ENCODE measurements at places on chromosomes 16 and 17. TPM values are rescaled to one million over a fixed set of nuclear protein-coding genes. Genes with fewer than 3 reads are reported as not detected.

Gene HOXB3
- 17.0 TPM for total RNA-seq

- DNase-seq, result no peak
- no peak overlapping the region for H3K27ac ChIP-seq
- no peaks in the 10 kb centered on the region for H3K4me1 ChIP-seq
- H3K4me3 ChIP-seq, result no peak overlapping the region
Measured at GRCh38 chr17:5715478-5715877, 131.2 kb upstream of the NLRP1 start.

DNA sequence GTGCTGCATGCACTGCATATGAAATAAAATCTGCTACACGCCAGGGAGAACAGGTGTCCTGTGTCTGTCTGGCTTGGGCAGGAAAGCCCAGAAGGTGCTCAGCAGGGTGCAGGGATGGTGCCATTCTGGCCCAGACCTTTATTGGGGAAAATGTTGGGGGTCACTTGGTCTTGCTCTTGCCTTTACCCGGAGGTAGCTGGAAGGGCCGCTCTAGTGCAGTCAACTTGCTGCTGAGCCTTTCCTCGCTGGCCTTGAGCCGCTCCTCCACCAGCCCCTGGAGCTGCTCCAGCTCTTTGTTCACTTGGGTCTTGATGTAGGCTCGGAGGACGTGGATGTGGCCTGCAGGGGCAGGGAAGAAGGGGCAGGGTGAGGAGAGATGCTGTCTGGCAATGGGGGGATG lies 4.5 kb downstream of the CFAP119 start:
- DNase-seq, result no peak
- H3K36me3 ChIP-seq, result peaks cover 26% of the 10 kb centered on the region
- H3K4me1 ChIP-seq, result peaks cover 18% of the 10 kb centered on the region

DNA sequence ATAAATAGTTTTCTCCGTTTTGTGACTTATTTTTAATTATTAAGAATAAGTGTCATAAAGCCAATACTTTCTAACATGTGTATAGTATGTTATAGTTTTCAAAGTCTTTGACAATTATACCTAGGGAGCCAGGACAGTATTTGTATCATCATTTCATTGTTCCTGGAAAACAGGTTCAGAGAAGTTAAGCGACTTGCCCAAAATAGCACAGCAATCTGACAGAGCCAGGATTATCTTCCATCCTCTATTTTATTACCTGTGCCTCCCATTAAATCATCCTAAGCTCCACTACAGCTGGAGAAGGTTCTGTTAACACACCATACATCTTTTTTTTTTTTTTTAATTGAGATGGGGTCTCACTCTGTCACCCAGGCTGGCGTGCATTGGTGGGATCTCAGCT lies 718.4 kb downstream of the MAF start:
- no peaks in the 10 kb centered on the region for H3K36me3 ChIP-seq
- no peak overlapping the region for H3K4me3 ChIP-seq
- DNase-seq, result no peak

DNA sequence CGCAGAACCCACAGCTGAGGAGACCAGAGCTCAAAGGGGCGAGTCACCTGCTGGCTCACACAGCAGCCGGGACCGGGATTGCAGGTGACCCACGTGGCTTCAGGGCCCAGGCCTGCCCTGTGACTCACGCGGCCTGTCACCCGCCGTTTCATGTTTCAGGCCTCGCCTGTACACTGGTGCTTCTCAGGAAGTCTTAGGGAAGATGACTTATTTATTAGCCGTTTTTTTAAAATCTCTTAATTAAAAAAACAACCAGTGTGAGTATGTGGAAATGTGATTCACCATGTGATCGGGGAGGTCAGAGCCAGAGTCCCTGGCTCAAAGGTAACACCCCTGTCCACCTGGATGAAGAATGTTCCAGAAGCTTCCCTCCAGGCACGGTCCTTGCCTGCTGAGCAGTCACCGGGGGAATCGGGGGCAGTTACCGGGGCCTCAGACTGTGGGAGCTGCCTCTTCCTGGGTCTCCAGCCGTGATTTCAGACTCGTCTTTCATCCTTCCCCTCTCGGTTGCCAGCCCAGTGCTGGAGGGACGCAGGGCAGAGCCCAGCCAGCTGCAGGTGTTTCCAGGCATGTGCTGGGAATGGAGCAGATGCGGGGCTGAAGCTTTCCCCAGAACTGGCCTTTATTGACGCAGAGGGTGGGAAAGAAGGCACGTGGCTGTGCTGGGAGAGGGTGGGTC lies 49.3 kb downstream of the CMIP start:
- DNase-seq, result peak; percentile 89
- H3K4me1 ChIP-seq, result peaks cover 55% of the 10 kb centered on the region
- H3K27ac ChIP-seq, result peak overlapping the region; percentile 8
- H3K4me3 ChIP-seq, result no peak overlapping the region

All from stomach (tissue), 19 donors.